HCEC 1CT (cell line): ENCODE measurements at places on chromosomes 2 and 18.

- DNase-seq = peak; percentile 87
These were observed 977 bp downstream of the SLC8A1 start for GRCh38 chr2:40450796-40451430.

- DNase-seq = peak; percentile 61
These were observed at the start of gene ARL4C for GRCh38 chr2:234496835-234497593. ARL4C (minus strand) TSS chr2:234497081; CDS start chr2:234496586, 495 bp downstream.

- peak; percentile 16 for DNase-seq
These were observed 68.4 kb downstream of the PID1 start for GRCh38 chr2:229202646-229203045.

GRCh38 chr2:207897541-207898353 is 127.6 kb downstream of the PLEKHM3 start:
- DNase-seq = no peak

GRCh38 chr2:108154366-108155061 is 85.3 kb upstream of the SULT1C3 start:
- DNase-seq = no peak

DNA sequence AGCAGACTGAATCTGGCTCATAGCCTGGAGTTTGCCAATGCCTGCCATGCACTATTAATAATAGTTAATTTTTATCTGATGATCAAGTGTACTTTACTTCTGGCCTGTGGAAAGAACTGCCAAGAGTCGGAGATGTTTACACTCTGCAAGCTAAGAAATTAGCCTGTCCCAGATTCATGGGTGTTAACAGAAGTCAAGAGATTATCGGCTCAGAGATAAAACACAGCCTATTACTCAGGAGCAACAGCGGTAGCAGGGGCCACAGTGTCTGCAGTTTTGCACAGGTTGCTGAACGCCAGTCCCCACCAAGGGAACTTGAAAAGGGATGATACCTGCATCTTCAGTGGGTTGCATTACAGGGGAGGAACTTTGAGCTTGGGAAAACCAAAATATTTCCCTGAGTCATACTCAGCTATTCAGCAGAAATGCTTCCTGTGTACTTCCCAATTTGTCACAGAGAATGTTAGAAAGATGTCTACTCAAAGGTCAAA is 4.3 kb upstream of the ADI1 start:
- DNase-seq = peak; percentile 59

GRCh38 chr2:172095905-172096625 is 6.6 kb downstream of the DLX2 start:
- DNase-seq = no peak

GRCh38 chr18:23223641-23224040 is 88.4 kb downstream of the CABLES1 start:
- no peak for DNase-seq

GRCh38 chr2:46294176-46294836 is 2.9 kb upstream of the EPAS1 start:
- peak; percentile 33 for DNase-seq

GRCh38 chr2:225600865-225601264 is 201.4 kb downstream of the NYAP2 start:
- no peak for DNase-seq

- DNase-seq = peak; percentile 24
These were observed 20.2 kb downstream of the PSTPIP2 start for GRCh38 chr18:46051731-46052461.

- no peak for DNase-seq
These were observed 173.6 kb downstream of the ANTXR1 start for GRCh38 chr2:69186614-69187013.

GRCh38 chr18:35703043-35703688 is 121.6 kb downstream of the GALNT1 start:
- DNase-seq = peak; percentile 10

GRCh38 chr2:101124643-101125366 is 26.4 kb downstream of the TBC1D8 start:
- DNase-seq = peak; percentile 98

DNA sequence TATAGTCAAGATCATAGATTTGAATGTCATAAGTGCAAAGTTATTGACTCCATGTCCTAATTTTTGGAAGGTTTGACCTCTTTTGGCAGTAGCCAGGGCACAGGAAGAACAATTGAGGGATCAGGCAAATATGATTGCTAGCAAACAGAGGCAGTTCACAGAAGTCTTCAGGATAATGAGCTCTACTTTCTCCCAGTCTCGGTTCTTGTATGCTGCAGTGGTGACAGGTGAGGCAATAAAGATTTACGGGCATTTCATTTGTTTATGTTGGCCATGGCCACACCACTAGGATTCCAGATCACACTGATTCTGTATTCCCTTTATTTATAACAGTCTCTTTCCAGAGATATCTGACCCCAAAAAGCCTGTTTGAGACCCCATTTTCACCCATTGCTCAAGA is 137.5 kb downstream of the UBR3 start:
- no peak for DNase-seq

DNA sequence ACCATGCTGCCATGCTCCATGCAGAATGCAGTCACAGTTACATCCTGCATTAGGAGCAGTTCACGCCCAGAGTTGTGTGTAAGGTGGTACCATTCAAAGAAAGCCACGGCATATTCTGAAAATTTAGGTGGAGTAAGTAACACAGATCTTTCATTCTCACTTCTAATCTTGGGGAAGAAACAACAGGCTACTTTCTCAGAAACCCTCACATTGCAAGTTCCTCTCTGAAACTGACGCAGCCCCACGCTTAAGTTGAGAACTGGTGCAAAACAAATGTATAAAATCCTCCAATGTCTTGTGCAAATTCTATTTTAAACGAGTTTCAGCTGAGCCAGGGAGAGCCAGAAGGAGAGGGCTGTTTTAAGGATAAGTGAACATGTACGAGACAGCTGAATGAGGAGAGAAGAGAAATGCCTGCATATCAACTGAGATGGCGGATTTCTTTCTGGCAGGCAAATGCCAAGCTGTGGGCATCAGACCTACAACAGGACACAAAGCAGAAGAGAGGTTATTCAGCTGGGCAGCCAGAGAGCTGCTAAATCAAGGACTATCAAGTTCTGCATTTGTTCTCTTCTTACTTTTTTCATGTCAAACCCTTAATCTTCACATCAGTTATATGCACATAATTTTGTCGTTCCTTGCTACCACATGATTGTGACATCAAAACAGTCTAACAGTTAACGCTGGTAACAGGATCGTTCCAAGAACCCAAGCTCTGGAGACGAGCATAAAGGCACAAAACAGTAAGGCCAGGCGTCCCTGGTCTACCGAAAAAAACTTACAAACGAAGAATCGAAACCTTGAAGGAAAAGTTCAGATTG is 6.4 kb downstream of the ARL4C start:
- DNase-seq = no peak

GRCh38 chr2:62478093-62478580 is 27.9 kb downstream of the TMEM17 start:
- peak; percentile 41 for DNase-seq

- no peak for DNase-seq
These were observed 99.6 kb upstream of the MBOAT2 start for GRCh38 chr2:9102861-9103662.

- peak; percentile 64 for DNase-seq
These were observed 24.0 kb downstream of the RAX start for GRCh38 chr18:59249199-59249774.

DNA sequence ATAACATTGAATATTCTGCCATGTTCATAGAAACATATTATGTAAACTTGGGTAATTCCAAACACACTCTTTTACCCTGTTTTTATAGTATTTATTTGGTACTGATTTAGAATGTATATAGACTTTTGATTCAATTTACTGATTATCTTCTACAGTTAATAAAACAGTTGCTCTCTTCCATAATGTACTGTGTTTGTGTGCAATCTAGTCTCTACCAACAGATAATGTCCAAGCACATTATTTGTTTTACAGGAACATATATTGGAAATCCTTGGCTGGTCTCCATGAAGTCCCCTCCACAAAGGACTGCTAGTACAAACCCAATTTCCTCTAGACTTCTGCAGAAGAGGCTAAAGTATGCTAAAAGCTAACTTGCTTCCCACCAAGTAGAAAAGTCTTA is 386.6 kb downstream of the RND3 start:
- no peak for DNase-seq

DNA sequence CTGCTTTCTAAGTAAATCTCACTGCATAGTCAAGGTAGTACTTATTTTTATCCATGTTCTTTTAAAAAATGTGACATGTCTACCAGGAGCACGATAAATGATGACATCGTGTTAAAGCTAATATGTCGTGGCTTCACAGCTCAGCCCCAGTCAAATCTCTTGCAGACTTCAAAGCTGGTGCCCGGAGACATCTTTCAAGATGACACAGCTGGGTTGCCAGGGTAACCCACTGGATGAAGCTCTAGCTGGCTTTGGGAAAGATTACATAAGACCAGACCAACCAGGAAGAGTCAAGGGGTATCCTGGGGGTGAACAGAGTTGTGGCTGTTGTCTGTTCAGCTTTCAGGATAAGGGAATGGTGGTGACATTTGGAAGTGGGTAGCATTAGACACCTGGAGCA is 67.8 kb downstream of the VSNL1 start:
- DNase-seq = no peak

DNA sequence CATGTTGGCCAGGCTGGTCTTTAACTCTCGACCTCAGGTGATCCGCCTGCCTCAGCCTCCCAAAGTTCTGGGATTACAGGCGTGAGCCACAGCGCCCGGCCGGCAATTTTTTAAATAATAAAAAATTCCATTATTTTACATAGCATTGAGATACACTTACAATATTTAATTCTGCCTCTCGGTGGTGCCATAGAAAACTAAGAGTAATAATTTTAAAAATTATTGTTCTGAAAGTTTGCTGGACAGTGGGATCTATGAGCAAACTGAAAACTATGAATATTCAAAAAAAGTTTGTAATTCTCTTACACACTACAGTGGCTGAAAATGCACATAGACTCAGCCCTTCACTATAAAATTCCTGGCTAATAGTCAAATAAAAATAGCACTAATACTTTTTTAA is 90.9 kb upstream of the STON1 start:
- DNase-seq = no peak

DNA sequence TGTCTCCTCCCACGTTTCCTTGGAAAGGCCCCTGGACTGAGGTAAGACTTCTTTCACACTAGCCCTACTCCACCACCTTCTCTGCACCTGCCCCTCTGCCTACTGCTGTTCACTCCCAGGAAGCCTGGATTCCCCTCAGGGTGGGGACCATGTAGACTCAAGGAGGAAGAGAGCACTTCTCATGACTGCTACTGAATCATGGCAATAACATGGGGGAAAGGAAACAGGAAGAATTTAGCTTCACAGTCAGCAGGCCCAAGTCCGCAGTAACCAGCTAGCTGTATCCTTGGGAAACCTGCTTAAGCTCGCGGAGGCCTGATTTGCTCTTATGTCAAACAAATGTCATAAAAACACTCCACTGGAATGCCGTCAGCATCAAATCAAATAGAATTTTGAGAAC is 126.2 kb upstream of the CAPN13 start:
- no peak for DNase-seq

DNA sequence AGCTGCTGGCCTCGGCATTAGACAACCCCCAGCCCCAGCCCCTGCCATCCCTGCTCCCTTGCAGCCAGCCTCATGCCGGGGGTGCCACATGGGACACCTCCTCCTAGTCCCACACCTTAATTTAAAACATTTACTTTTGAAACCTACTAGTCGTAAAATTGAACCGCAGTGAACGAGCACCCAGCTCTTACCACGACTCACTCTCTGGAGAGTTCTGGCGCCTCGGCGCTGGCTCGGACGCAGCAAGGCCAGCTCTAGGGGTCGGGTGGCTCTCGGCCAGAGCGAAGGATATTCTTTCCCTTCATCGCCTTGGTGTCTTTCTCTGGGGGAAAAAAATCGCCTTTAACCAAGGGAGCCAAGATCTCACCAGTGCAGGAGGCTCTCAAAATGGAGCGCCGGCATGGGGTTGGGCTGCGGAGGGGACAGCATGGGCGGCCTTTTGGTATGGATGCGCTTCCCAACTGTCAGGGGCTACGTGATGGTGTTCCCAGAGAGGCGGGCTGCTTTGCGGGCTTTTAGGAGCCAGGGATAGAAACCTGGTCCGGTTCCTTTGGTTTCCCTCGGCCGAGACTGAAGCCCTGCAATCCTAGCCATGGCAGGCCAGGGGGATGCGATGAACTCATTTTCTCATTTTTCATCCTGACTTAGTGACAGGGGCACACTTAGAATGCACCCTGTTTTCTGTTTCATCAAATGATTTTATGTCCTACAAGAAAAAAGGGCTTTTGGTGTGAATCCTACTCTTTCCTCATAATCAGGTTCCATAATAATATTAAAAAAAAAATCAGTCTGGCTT is 2.0 kb downstream of the HPCAL1 start:
- no peak for DNase-seq

- peak; percentile 69 for DNase-seq
These were observed 111.4 kb downstream of the THADA start for GRCh38 chr2:43484323-43484930.

GRCh38 chr18:12821408-12821807 is 62.6 kb downstream of the PTPN2 start:
- no peak for DNase-seq

GRCh38 chr18:54712306-54712705 is 116.0 kb upstream of the RAB27B start:
- peak; percentile 87 for DNase-seq

- no peak for DNase-seq
These were observed 456.5 kb downstream of the FBXO15 start for GRCh38 chr18:73691118-73691517.

DNA sequence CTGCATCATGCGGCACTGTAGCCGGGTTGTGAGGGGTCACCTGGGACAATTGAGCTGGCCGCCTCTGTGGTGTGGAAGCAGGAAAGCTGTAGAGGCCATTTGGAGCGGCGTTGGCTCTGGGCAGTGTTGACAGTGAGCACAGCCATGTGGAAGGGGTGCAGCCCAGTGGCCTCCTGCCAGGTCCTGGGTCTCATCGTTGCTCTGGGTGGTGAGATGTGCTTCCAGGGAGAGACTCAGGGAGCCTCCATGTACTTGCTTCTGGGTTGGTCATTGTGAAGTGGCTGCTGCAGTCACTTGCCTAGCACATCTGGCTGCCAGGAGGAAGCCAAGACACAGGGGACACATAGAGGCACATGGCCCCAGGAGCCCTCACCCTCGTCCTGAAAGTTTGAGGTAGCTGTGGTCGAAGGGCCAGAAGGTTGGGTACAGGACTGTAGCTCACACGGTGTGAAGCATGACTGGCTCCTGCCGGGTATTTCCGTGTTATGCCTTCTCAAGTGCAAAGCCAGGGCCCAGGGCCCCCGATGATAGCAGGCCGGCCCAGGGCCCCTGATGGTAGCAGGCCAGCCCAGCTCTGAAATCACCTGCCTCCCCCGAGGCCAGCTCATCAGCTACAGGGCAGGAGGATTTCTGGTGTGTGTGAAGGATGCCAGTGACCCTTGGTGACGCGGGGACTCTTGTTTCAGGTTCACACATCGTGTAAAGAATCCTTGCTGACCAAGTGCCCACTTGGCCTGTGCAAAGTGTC is 82.6 kb downstream of the DGKD start:
- no peak for DNase-seq

- DNase-seq = no peak
These were observed 248.6 kb upstream of the SALL3 start for GRCh38 chr18:78731016-78731397.

- DNase-seq = no peak
These were observed 192.6 kb upstream of the MYT1L start for GRCh38 chr2:2523461-2524347.

- peak; percentile 45 for DNase-seq
These were observed 71.3 kb upstream of the PID1 start for GRCh38 chr2:229342376-229342775.

GRCh38 chr2:69152847-69153583 is 140.0 kb downstream of the ANTXR1 start:
- DNase-seq = no peak
